Fibroblast of villous mesenchyme (primary cell): ENCODE measurements at places on chromosomes 6 and 20.

DNA sequence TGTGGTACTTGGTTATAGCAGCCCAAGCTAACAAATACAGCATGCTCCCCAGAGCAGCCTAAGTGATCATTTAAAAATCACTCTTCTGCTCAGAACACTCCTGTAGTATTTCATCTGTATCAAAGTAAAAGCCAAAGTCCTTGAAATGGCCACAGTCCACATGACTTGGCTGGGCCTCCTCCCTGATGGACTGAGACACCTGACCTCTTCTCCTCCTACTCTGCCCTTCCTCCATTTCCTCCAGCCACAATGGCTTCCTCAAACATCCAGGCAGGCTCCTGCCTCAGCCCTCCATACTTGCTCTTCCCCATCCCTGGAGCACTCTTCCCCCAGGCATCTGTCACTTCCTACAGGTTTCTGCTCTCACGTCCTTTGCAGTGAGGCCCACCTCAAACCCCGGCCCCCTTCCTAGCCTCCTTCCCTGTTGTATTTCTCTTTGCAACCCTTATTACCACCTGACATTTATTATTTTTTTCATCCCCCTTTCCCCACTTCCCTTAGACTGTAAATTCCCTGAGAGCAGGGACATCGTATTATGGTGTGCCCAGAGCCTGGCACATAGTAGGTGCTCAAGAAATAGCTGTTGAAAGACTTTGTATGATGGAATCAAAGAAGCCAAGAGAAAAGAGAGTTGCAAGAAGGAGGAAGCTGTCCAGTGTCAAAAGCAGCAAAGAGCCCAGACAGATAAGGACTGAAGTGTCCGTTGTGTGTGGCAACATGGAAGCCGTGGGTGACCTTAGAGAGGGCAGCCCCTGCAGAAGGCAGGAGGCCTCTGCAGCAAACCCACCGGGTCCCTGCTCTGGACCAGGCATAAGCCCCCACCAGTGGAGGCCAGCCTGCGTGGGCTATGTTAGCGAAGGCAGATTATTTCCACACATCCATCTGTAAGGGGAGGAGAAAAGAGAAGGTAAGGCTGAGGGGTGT, 87.5 kb downstream of the TRERF1 start:
- no peak for DNase-seq

- no peak for DNase-seq
These were observed 101.8 kb downstream of the KLHL32 start for GRCh38 chr6:97026298-97026697.

- DNase-seq = peak; percentile 74
These were observed 45.3 kb upstream of the COL21A1 start for GRCh38 chr6:56292505-56293181.

- no peak for DNase-seq
These were observed 46.6 kb downstream of the FAM50B start for GRCh38 chr6:3895805-3896204.

DNA sequence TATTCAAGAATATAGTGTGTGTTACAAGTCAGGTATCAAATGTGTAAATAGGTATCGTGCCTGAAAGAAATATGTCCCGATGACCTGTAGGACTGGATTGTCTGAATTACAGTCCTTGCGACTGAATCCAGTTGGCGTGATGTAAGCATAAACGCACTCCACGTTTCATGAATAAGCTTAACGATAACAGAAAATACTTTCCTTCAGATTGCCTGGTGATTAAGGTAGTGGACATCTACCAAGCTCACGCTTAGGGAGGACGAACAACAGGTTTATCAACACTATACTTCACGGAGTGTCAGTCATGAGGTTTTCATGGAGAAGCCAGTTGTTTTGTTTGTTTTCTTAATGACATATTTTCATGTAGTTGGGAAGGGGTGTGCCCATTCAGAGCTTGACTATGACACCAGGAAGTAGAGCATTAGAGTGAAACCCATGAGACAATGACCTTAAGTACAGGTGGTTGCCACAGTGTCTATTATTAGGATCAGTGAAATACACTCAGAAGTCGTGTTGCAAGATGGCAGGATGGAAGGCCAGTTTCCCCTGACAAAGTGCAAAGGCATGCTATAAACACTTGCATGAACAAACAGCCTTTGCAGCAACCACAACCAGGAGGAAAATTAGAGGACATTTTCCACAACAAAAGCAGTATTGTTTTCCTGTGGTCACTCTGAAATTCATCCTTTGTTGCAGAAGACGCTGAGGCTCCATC, 305.8 kb upstream of the PRDM1 start:
- peak; percentile 51 for DNase-seq
